ENCODE measurements at places on chromosomes 7 and 10. TPM values are rescaled to one million over a fixed set of nuclear protein-coding genes. Genes with fewer than 3 reads are reported as not detected.

GARIN1A gene
- 1.6 TPM for total RNA-seq

LIPJ gene
- under 0.01 TPM for total RNA-seq

CDC14C gene
- not detected for total RNA-seq

C10orf53 gene
- not detected for total RNA-seq

GRM3 gene
- not detected for total RNA-seq

TRIL gene
- 0.12 TPM for total RNA-seq

AHCYL2 gene
- 16.4 TPM for total RNA-seq

CDNF gene
- total RNA-seq = 2.1 TPM

SGCE gene
- total RNA-seq = 90.5 TPM

STAG3 gene
- total RNA-seq = 1.1 TPM

CDK1 gene
- 43.1 TPM for total RNA-seq

NKX1-2 gene
- not detected for total RNA-seq

HKDC1 gene
- total RNA-seq = 1.7 TPM

CLDN4 gene
- 0.13 TPM for total RNA-seq

ZP3 gene
- 0.99 TPM for total RNA-seq

CCDC172 gene
- not detected for total RNA-seq

TMEM273 gene
- 0.37 TPM for total RNA-seq

HTR7 gene
- total RNA-seq = 3.4 TPM

PAPOLB gene
- total RNA-seq = 0.19 TPM

RARRES2 gene
- total RNA-seq = not detected

PDAP1 gene
- total RNA-seq = 45.3 TPM

MNX1 gene
- total RNA-seq = not detected

EIF4EBP2 gene
- total RNA-seq = 27.1 TPM

WNT8B gene
- not detected for total RNA-seq

SLC39A12 gene
- total RNA-seq = not detected

NUTM2A gene
- total RNA-seq = 0.19 TPM

NME8 gene
- total RNA-seq = not detected

ITPRID1 gene
- total RNA-seq = not detected

CFAP69 gene
- total RNA-seq = 6.1 TPM

SLC26A3 gene
- not detected for total RNA-seq

PNLIPRP2 gene
- not detected for total RNA-seq

TRIM24 gene
- 4.9 TPM for total RNA-seq

FZD1 gene
- total RNA-seq = 9.2 TPM

PRKRIP1 gene
- 14.6 TPM for total RNA-seq

ITIH5 gene
- 0.19 TPM for total RNA-seq

PNLIPRP3 gene
- total RNA-seq = not detected

MYOZ1 gene
- total RNA-seq = 0.06 TPM

LIPM gene
- not detected for total RNA-seq

NEUROG3 gene
- not detected for total RNA-seq

MLXIPL gene
- total RNA-seq = not detected

SDHAF3 gene
- total RNA-seq = 9.0 TPM

RBP4 gene
- total RNA-seq = 0.06 TPM

GRM8 gene
- total RNA-seq = not detected

SPDYE16 gene
- 0.06 TPM for total RNA-seq

SFTPD gene
- total RNA-seq = not detected

Data from aortic smooth muscle cell (primary cell).